ENCODE measurements at places on chromosomes 2 and 18. TPM values are rescaled to one million over a fixed set of nuclear protein-coding genes. Genes with fewer than 3 reads are reported as not detected.

DNA sequence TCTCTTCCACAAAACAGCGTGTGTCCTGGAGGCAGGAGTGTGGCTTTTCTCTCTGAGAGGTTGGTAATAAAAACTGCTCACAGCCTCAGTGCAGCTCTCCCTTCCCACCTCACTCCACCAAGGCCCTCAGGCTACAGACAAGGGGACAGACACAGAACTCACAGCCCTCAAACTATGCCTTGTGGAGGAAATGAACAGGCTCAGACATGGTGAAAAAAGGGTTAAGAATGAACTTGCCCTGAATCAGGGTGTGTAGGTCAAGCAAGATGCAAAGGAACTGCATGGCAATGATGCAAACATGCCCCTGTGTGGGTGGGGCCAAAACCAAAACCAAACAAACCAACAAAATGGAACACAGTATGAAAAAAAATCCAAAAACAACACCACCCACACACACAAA, 125.8 kb downstream of the GALNT14 start:
- H3K4me3 ChIP-seq, result no peak overlapping the region
- H3K27ac ChIP-seq, result no peak overlapping the region
- no peaks in the 10 kb centered on the region for H3K27me3 ChIP-seq
- H3K36me3 ChIP-seq, result no peaks in the 10 kb centered on the region
- no peaks in the 10 kb centered on the region for H3K4me1 ChIP-seq
- DNase-seq, result no peak

The UCN gene
- total RNA-seq, result 3.2 TPM

The IL1RL1 gene
- 10.6 TPM for total RNA-seq

DNA sequence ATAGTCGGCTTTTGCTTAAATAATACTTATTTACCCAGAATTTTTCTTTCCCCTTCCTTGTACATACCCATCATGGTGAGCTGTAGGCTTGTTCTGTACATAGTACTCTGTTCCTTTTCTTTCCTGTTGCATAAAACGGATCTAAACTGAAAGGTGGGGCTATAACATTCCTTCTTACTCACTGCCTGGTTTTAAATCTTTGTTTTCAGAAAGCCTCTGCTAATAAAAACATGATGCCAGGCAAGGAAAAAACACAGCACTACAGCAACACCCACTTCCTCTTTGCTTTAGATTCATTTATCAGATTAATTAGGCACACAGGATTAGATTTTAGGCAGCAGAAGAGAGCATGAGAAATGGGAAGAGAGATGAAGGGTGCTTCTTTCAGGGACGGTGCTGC, 19.6 kb upstream of the STON1 start:
- H3K27ac ChIP-seq, result peak overlapping the region; percentile 65
- H3K36me3 ChIP-seq, result no peaks in the 10 kb centered on the region
- H3K4me1 ChIP-seq, result peaks cover 20% of the 10 kb centered on the region
- H3K4me3 ChIP-seq, result no peak overlapping the region
- no peak for DNase-seq
- no peaks in the 10 kb centered on the region for H3K27me3 ChIP-seq

GRCh38 chr18:35983818-35984217, 11.3 kb downstream of the RMP24 start:
- no peak overlapping the region for H3K27ac ChIP-seq
- H3K4me3 ChIP-seq, result no peak overlapping the region
- DNase-seq, result no peak
- no peaks in the 10 kb centered on the region for H3K4me1 ChIP-seq

DNA sequence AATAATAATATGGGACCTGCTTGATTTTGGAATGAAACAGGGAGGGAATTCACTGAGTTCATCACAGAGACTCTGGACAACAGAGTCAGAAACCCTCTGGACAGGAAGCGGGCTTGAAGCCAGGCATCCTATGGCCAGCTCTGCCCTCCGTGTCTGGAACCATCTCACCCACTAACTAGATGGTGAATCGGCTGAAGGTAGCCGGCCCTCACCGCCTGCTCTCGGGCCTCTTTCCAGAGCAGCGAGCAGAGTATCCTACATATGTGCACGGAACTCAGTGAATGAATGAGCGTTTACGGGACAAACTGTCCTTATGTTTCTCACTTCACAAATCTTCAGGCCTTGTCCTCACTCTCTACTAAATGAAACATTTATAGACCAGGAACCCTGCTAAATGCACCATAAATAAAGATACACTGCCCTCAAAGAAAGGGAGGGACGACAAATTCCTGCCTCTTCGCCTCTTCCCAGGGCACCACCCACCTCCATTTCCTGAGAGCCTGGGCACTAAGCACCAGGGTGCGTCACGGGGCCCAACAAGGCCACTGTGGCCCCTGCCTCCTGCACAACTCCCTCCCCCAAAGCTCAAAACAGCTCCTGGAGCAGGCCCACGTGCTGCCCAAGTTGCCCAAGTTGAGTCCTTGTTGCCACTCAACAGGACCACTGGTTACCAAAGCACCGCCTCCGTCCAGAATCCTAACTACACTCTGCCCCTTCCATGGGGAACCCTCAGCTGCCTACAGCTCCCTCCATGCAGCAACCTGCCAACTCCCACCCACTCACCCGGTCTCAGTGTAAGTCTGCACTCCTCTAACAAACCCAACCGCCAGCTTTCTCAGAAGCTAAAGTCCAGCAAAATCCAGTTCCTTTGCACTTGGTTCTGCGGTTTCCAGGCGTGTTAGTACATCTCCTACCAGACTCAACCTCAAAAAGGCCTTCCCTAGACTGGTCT, 1.7 kb downstream of the TBC1D8 start:
- peak overlapping the region; percentile 80 for H3K4me3 ChIP-seq
- peaks cover 40% of the 10 kb centered on the region for H3K4me1 ChIP-seq
- no peaks in the 10 kb centered on the region for H3K27me3 ChIP-seq

The RAMP1 gene
- 120 TPM for total RNA-seq

The ARL5A gene
- 32.9 TPM for total RNA-seq

DNA sequence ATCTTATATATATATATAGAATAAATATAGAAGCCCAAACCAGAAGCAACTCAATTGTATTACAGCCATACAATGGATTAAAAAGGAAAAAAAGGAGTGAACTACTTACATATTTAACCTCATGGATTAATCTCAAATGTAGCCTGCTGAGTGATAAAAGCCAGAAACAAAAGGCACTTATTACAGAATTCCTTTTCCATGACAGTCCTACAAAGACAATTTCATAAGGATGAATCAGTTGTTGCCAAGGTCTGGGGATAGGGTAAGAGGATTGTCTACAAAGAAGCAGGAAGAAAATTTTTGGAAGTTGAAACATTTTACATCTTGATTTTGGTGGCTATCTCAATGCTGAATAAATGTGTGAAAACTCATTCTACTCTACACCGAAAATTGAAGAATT, 103.9 kb upstream of the DCC start:
- DNase-seq, result no peak
- no peaks in the 10 kb centered on the region for H3K36me3 ChIP-seq
- H3K4me3 ChIP-seq, result no peak overlapping the region
- H3K27ac ChIP-seq, result no peak overlapping the region

The FABP1 gene
- total RNA-seq, result not detected

The TSPYL6 gene
- not detected for total RNA-seq

- no peaks in the 10 kb centered on the region for H3K36me3 ChIP-seq
- H3K27ac ChIP-seq, result no peak overlapping the region
- H3K27me3 ChIP-seq, result no peaks in the 10 kb centered on the region
Observed at GRCh38 chr2:203891474-203891873, 23.9 kb downstream of the CTLA4 start.

DNA sequence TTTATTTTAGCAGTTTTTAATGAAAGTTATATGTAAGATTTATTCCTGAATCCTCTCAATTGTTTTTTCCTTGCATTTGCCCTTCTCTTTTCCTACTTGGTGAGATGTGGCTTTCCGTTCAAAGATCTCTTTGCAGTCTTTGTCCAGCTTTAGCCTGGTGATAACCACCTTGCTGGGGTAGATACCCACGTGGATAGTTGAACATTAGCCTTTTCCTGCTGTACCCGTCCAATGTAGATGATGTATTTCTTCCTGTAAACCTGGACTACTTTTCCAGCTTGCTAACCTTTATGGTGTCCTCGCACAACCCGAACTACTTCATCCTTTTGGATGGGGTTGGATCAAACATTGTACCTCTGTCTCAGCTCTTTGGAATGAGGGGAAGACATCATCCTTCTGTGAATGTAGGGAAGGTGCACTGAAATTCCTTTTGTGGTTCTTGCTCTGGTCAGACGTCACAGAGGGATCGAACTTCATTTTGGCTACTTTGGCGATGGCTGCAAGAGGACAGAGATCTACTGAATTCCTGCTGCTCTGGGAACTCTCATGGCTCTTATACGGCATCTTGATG, 293.2 kb upstream of the EPAS1 start:
- peaks cover 9% of the 10 kb centered on the region for H3K36me3 ChIP-seq
- no peaks in the 10 kb centered on the region for H3K27me3 ChIP-seq
- DNase-seq, result peak; percentile 56
- H3K27ac ChIP-seq, result no peak overlapping the region

DNA sequence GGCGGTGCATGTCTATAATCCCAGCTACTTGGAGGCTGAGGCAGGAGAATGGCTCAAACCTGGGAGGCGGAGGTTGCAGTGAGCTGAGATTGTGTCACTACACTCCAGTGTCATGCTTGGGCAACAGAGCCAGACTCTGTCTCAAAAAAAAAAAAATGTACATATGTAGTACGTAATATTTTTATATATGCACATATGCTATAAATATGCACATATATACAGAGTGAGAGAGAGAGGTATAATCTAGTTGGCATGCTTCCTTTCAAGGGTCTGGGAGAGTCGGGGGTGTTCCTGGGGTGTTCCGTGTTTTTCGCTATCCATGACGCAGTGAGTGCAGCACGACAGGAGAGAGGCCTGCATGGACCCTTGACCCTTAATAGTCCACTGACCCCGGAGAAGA, 83.5 kb downstream of the AOX1 start:
- no peaks in the 10 kb centered on the region for H3K27me3 ChIP-seq
- no peak overlapping the region for H3K4me3 ChIP-seq
- no peaks in the 10 kb centered on the region for H3K36me3 ChIP-seq

- no peak for DNase-seq
- H3K27ac ChIP-seq, result no peak overlapping the region
- H3K4me1 ChIP-seq, result no peaks in the 10 kb centered on the region
- no peak overlapping the region for H3K4me3 ChIP-seq
Observed at GRCh38 chr2:122168799-122169198, 413.3 kb downstream of the TSN start.
